Neural crest cell (in vitro differentiated cells): ENCODE measurements at places on chromosomes 7 and 10. TPM values are rescaled to one million over a fixed set of nuclear protein-coding genes. Genes with fewer than 3 reads are reported as not detected.

DNA sequence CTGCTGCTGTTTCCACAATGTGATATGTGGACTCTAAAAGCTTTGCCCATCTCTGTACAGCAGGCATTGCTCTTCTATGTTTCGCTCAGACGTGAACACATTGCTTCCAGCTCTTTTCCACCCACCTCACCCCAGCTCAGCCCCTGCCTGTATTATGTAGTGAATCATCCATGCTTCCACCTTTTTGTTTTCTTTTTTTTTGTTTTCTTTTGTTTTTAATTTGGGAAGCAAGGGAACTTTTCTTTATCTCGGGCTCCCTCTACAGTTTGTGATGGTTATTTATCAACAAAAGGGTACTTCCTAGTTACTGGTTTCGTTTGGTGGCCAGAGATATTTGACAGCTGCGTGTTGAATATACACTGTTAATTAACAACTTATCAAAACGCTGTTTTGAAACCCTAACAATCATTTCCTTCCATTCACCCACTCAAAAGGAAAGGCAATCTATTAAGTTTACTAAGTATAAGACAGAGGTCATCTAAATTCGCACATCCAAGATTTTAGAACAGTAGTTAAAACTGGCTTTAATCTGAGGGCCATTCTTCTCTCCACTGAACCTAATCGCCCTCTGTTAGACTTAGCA lies 127.9 kb upstream of the STK17A start:
- no peak overlapping the region for H3K27ac ChIP-seq
- peaks cover 51% of the 10 kb centered on the region for H3K4me1 ChIP-seq
- no peak for DNase-seq

The ARID5B gene
- total RNA-seq: 10.1 and 10.4 TPM in 2 replicates

DNA sequence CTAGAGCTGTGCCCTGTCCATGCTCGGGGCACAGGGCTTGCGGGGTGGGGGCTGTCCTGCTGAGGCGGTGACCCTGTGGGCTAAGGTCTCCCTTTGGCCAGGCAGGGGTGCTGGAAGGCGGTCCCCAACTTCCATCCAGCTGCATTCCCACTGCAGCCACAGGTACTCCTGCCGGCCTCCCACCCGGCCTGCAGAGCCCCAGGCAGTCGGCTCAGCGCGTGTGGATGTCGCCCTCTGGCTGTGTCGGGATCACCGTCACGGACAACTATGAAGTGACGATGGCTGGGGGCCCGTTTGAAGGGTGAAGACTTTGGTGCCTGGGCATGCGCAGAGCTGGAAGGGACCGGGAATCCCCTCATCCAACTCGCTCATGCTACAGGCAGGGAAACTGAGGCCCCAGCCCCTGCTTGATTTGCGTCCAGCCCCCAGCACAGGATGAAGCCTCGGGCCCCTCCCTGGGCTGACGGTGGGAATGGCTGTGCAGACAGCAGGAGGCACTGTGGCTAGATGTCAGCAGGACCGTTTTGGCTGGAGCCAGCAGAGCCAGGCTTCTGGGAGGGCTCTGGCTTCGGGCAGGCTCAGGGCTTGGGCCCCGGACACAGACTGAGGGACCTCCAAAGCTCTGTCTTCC lies 2.3 kb upstream of the TMEM184A start:
- H3K27me3 ChIP-seq: no peaks in the 10 kb centered on the region
- H3K36me3 ChIP-seq: no peaks in the 10 kb centered on the region
- H3K4me1 ChIP-seq: no peaks in the 10 kb centered on the region
- DNase-seq: no peak
- peak overlapping the region; percentile 35 for H3K27ac ChIP-seq

The LYZL2 gene
- total RNA-seq: not detected in 2 replicates

DNA sequence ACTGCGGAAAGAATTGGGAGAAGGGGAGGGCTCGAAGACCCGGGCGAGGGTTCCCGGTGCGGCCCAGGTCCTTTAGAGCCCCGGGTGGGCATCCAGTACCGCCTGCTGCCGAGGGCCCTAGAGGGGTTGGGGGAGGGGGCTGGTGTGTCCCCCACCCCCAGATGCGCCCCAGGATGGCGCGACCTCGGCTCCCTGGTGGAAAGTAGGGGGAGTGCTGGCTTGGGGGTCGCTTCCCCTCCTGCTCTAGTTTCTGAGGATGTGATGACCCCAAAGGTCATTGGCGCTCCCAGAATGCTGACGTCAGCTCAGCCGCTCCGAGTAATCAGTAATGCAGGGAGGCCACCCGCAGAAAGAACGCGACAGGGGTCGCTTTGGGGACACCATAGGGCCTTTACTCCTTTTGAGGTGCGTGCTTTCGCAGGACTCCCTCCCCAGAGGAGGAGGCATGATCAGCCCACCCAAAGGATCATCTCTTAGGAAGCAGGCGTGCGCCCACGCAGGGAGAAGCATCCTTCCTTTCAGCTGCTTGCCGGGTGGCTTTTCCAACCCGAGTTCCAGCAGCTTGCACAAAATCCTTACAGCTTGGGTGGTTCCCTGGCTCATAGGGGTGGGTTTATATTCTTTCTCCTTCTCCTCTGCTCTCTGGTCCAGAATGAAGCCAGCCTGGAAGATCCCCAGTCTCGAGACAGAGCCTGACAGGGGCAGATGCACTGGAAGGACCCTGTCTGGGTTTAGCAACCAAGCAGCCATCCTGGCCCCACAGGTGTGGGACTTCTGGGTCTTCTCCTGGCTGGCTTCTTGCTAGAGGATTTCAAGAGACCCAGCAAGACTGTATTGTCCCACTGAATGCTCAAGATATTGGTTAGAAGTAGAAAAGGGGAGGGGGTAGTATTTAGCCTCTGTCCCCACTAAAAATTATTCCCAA lies 1.3 kb upstream of the PRKAG2 start:
- peaks cover 5% of the 10 kb centered on the region for H3K4me1 ChIP-seq
- H3K4me3 ChIP-seq: peak overlapping the region; percentile 86
- no peaks in the 10 kb centered on the region for H3K36me3 ChIP-seq
- H3K27ac ChIP-seq: no peak overlapping the region
- DNase-seq: no peak

GRCh38 chr10:60845038-60845437 lies 66.8 kb downstream of the CDK1 start:
- H3K27ac ChIP-seq: no peak overlapping the region

The NEUROD6 gene
- not detected in 2 replicates for total RNA-seq

DNA sequence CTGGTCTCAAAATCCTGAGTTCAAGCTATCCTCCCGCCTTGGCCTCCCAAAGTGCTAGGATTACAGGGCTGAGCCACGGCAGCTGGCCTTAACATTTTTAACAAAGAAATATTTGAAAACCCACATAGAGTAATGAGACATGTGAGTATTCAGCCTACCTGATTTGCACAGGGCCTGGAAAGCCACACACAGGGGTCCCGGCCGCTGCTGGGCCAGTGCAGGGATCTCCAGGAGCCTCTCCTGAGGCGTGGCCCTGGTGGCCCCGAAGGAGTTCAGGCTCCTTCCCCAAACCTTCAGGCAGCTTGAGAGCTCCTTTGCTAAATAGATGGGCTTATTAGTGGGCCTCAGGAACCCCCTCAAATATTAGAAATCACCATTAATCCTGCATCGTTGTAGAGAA lies 18.7 kb downstream of the CNPY1 start:
- peaks cover 85% of the 10 kb centered on the region for H3K27me3 ChIP-seq
- H3K4me1 ChIP-seq: peaks cover 20% of the 10 kb centered on the region
- DNase-seq: no peak
